Temporal lobe (tissue), 4 donors: ENCODE measurements at places on chromosomes 11 and 22. TPM values are rescaled to one million over a fixed set of nuclear protein-coding genes. Genes with fewer than 3 reads are reported as not detected.

OTOG gene
- under 0.01 TPM for total RNA-seq

PKNOX2 gene
- total RNA-seq: 5.4 TPM

PRDX5 gene
- total RNA-seq: 87.5 TPM

DDX17 gene
- total RNA-seq: 453 TPM

DEUP1 gene
- total RNA-seq: 0.49 TPM

MN1 gene
- 64.2 TPM for total RNA-seq

LMO1 gene
- 2.0 TPM for total RNA-seq

GAS2 gene
- 6.6 TPM for total RNA-seq

NNMT gene
- not detected for total RNA-seq

SHANK3 gene
- total RNA-seq: 5.9 TPM

SYNGR1 gene
- total RNA-seq: 53.8 TPM

OR4S2 gene
- total RNA-seq: not detected

CHST1 gene
- total RNA-seq: 12.5 TPM

SLC43A3 gene
- total RNA-seq: 6.1 TPM

PAAF1 gene
- 15.2 TPM for total RNA-seq

WEE1 gene
- total RNA-seq: 17.0 TPM

MED15 gene
- total RNA-seq: 12.5 TPM

APOA5 gene
- total RNA-seq: not detected

TMPRSS5 gene
- total RNA-seq: 2.0 TPM

OR4A16 gene
- total RNA-seq: not detected

MS4A1 gene
- total RNA-seq: not detected

SEPTIN3 gene
- total RNA-seq: 172 TPM

BATF2 gene
- not detected for total RNA-seq

A4GALT gene
- total RNA-seq: 0.49 TPM

GVQW3 gene
- 19.9 TPM for total RNA-seq

DDI1 gene
- not detected for total RNA-seq

KCNK7 gene
- not detected for total RNA-seq

LUZP2 gene
- total RNA-seq: 27.0 TPM

THY1 gene
- 21.4 TPM for total RNA-seq

ZPR1 gene
- 31.7 TPM for total RNA-seq

IGLL5 gene
- not detected for total RNA-seq

SLC37A2 gene
- 1.2 TPM for total RNA-seq

GNB1L gene
- total RNA-seq: 3.4 TPM

KRTAP5-8 gene
- total RNA-seq: not detected

SHISAL1 gene
- total RNA-seq: 25.8 TPM

VSIG2 gene
- 0.49 TPM for total RNA-seq

MYOD1 gene
- not detected for total RNA-seq

ST14 gene
- total RNA-seq: 0.25 TPM

FGF19 gene
- not detected for total RNA-seq

MRGPRX4 gene
- not detected for total RNA-seq

LSP1 gene
- 0.98 TPM for total RNA-seq

MAP6 gene
- 77.9 TPM for total RNA-seq

CHRDL2 gene
- 0.25 TPM for total RNA-seq

ELFN2 gene
- total RNA-seq: 21.6 TPM

IL17REL gene
- total RNA-seq: 0.25 TPM

SLC5A1 gene
- total RNA-seq: not detected
